ENCODE measurements at places on chromosomes 5 and 9.

GRCh38 chr9:98455256-98456155 lies 200.1 kb upstream of the TBC1D2 start:
- no peak for DNase-seq

DNA sequence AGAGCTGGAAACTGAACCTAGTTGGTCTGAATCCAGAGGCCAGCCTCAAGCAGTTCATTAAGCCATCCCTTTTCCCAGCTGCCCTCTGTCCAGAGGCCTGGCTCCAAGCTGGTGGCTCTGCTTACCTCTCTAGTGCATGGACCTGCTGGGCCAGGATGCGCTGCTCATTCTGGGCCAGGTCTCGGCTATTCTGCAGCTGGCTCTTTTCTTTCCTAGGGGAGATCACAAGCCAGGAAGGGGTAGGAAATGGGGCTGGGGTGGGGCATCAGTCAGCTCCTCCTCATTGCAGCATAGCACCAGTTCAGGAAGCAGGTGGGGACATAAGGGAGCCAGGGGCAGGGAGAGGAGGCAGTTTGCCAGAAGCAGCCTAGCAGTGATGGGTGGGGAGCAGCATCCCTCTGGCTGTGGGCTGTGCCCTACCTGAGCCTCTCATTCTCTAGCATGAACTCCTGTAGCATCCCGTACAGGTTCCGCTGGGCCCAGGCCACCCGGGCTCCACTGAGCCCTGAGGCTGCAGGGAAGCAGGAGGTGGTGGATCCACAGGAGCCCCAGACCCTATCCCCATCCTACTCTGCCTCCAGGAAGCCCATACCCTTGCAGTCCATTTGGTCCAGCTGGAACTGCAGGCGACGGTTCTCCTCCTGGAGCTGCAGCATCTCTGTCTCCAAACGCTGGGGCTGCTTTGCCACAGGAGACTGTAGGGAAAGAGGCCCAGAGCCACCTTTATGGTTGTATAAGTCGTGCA lies 5.2 kb downstream of the KIF12 start:
- no peak for DNase-seq

GRCh38 chr5:138469540-138470321 lies 4.5 kb downstream of the EGR1 start:
- no peak for DNase-seq

DNA sequence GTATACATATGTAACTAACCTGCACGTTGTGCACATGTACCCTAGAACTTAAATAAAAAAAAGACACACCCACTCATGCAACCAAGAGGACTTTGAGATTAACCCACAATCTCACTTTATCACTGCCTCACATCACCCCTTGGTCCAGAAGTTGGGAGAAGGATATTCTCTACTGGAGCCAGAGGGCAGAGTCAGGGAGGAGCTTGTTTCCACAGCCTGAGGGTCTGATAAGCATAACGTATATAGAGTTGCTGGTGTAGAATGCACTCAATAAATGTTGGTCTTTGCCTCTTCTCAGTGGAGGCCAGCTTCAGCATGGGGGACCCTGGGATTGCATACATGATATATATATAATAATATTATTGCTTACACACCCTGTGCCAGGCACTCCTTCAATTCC lies 10.1 kb downstream of the KCNV2 start:
- DNase-seq = no peak

- no peak for DNase-seq
Measured at GRCh38 chr5:34516686-34517085, 139.4 kb upstream of the RAI14 start.

DNA sequence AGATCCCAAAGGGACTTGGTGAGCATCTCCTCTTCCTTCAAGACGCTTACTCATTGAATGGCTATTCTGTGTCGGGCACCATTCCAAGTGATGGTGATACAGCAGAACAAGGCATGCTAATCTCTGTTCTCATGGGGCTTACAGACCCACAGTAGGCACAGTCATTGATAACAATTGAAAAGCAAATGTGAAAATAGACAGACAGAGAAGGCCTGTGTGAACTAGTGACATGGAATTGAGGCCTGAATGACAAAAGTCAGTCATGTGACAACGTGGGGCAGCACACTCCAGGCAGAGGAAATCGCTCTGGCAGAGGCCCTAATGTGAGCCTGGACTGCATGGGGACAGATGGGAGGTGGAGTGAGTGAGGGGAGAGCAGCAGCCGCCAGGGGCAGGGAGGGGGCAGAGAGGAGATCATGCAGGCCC lies 70.7 kb upstream of the CPLX2 start:
- no peak for DNase-seq

GRCh38 chr5:39648848-39649227 lies 224.1 kb upstream of the DAB2 start:
- no peak for DNase-seq

- no peak for DNase-seq
Measured at GRCh38 chr9:98248737-98249474, 6.5 kb downstream of the TBC1D2 start.

DNA sequence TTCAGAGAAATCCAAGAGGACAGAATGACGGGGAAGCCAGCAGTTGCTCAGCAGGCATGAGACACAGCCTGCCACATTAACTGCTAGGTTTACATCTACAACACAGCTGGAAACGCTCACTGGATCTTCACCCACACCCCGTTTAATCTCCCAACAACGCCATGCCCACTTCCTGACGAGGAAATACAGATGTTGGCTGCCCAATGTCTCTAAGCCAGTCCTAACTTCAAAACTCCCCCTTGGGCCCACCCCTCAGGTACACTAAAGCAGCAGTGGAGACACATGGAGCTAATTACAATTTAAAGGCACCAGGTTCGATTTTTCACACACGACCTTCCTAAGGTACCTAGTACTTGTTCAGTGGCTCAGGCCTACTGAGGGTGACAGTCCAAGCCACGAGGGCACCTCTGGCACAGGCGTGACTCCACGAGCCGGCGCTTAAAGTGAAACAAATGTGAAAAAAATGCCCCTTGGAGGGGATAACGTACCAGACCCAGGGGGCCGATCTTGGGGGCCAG lies 904 bp downstream of the RPL12 start:
- peak; percentile 15 for DNase-seq

DNA sequence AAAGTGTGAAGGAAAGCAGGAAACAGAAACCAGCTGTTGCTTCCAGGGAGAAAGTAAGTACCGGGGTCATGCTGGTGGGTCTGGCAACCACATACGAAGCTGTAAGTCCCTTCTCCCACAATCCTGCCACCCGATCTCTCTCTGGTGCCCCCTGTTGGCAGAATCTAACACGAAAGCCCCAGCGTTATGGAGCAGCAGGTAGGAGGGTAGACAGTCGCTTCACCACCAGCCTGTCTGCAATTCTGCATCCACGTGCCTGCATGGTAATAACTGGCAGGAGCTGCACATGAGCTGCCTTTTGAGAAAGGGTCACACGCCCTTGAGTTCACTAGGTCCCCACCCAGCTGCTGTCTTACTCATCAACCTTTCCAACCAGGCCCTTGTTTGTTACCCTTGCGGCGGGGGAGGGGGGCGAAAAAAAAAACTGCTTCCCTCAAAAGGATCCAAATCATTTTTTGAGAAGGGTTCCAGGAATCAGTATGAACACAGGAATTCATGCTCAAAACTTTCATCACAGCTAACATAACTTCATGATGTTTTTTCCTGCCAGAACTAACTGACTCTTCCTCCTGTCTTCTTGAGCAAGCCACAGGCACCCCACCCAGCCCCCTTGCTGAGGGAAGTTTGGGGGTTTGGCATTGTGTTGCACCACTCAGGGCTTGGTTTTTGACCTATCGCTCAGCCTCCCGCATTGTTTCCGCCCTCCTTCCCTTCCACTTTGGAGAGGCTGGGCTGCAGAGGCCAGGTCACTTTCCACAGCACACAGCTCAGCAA lies 19.6 kb upstream of the TMEM252 start:
- DNase-seq = peak; percentile 20

DNA sequence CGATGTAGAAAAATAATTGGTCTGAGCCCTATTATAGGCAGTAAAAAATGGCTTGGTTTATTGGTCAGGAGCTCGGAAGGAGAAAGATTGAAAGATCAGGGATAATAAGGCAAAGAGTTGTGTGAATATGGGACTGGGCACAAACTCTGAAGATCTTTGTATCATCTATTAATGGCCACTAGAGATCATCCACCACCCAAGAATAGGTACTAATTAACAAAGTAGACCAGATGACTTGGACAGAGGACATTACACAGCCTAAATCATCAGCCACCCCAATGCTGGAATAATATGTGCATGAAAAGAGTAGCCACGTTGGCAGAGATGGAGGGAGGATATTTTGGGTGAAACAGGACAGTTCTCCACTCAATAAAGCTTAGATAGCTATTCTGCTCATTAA lies 364.1 kb downstream of the EFNA5 start:
- DNase-seq = no peak

DNA sequence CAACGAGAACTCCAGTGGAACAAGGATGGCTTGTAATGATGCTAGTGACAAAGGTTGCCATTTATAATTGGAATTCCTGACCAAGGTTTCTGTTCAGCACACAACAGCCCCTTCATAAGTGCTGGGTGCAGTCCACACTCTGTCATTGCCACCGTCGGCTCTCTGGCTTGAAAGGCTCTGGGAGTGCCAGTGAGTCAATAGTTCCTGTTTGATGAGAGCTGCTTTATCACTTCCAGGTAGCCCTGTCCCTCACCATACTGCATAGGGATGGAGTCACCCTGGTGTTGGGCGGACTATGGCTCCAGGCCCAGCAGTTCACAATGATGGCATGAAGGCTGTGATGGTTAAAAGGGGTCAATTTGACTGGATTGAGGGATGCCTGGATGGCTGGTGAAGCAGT lies 34.6 kb upstream of the SEMA4D start:
- DNase-seq = no peak

- DNase-seq = no peak
Measured at GRCh38 chr5:64822320-64822719, 53.6 kb downstream of the CWC27 start.
